ENCODE measurements at places on chromosomes 7 and 10.

GRCh38 chr10:133401500-133401899, 7.5 kb downstream of the MTG1 start:
- DNase-seq, result no peak

DNA sequence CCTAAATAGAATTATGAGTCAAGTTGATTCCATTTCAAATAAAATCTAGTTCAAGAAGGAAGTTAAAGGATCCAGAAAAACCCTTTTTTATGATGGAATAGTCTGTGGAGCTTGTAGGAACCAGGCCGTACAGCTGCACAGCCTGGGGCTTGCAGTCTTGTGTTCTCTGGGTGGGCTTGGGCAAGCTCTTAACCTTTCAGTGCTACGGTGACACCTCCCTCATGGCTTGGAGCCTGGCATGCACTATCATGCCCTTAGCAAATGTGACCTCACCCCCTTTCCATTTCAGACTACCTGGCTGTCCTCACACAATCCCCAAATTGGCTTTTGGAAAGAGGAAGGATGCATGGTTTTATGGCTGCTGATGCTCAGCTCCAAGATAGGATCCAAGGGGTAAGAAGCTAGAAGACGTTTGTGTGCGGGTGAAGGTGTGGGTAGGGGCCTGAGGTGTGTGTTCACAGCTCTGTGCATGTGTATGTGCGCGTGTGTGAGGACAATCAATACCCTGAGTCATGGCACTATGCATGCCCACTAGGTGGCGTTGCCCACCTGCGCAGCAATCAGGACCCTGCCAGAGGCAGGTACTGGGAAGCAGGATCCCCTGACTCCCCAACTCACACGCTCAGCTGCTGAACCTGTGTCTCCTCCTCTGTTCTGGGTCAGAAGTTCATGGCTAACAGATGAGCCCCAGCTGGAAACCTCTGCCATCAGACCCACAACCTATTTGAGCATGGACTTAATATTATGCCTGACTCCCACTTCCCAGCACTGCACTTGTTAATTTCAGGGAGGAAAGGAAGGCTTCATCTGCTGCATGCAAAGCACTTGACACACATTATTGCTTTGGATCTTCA, 113.4 kb downstream of the PTPN20 start:
- DNase-seq, result peak; percentile 73

GRCh38 chr10:71312811-71313789, 6.0 kb upstream of the SLC29A3 start:
- DNase-seq, result no peak

DNA sequence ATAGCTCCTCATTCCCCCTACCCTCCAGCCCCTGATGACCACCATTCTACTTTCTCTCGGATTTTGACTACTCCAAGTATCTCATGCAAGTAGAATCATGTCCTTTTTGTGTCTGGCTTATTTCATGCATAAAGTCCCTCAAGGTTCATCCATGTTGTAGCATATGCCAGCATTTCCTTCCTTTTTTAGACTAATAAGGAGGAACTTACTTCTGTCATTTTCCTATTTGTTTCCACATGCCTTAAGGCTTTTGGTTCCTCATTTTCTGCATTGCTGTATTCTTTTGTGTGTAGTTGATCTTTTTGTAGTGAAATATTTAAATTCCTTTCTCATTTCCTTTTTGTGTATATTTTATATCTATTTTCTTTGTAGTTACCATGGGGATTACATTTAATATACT, 376.9 kb downstream of the CALN1 start:
- DNase-seq, result no peak

- no peak for DNase-seq
Measured at GRCh38 chr10:100803908-100804307, 58.5 kb downstream of the PAX2 start.

GRCh38 chr7:135553346-135553745, 4.4 kb upstream of the NUP205 start:
- no peak for DNase-seq

- DNase-seq, result no peak
Measured at GRCh38 chr10:99766302-99766681, 16.1 kb upstream of the ABCC2 start.

DNA sequence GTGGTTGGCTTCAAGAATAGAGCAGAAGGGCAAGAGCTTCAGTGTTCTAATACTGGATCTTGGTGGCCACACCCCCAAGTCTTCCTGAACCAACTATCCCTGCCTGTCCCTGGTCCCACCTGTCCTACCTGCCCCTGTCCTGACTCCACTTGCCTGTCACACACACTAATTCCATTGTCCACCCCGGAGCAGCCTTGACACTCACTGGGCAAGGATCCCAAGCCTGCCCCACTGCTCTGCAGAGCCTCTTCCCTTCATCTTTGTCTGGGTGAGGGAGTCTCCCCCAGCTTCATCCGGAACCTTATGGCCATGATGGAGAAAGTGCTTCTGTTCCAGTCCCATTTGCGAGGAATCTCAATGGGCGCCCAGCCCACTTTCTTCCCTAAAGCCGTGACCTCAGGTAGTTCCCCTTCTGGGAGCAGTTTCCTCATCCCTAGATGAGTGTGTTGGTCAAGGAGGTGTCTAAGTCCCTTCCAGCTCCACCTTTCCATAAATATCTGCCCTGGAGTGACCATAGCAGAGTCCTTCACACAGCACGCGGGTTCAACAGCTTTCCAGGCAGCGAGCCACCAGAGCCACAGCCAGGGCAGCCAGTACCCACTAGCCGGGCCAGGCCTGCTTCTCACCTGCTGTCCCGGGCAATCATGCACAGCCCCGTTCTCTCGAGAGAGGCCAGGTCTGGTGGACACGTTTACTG, 61.5 kb downstream of the VIPR2 start:
- DNase-seq, result no peak

- DNase-seq, result no peak
Measured at GRCh38 chr7:133948588-133948987, 178.6 kb upstream of the LRGUK start.

GRCh38 chr7:149330914-149331567, 69.0 kb downstream of the ZNF783 start:
- no peak for DNase-seq

DNA sequence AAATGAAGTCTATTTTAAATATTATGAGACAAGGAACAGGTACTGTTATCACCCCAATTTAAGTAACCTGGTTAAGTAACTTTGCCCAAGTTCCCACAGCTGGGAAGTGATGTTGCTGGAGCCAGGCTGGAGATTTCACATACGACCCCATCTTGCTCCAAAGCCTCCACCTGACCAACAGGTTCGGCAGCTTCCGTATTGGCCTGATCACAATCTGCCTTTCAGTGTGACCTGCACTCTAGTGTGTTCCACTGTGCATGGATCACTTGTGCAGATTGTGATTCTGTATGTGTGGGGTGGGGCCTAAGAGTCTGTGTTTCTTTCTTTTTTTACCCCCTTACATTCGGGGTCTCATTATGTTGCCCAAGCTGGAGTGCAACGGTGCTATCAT, 66.1 kb downstream of the PRTFDC1 start:
- no peak for DNase-seq

- no peak for DNase-seq
Measured at GRCh38 chr7:129470411-129470810, 31.9 kb upstream of the SMKR1 start.

DNA sequence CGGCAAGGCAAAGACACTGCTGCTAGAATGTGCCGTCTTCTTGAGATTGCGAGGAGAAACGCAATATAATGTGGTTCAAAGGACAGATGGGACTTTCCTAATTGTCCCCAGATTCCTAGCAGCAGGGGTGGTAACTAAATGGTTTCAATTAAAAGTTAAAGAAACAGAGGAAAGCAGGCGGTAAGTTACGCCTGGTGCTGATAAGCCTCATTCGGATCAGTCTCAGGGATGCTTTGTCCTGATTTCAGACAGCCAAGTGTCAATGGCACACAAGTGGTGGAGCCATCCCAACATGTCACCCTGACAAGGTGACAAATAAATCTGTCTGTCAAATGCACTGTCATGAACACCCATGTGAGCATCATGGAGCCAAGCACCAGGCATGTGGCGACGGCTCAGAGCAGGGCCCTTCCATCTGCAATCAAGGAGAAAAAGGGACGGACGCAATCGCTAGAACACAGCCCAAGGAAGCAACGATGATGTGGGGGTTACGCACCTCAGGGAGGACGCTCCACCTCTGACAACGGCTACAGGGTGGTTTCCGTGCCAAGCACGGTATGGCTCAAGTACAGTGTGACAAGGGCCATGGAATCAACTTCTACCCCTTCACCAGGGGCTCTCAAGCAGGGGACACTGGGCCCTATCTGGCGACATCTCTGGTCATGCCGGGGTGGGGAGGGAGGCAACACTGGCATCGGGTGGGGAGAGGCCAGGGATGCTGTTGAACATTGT, 66.2 kb downstream of the CTBP2 start:
- no peak for DNase-seq

GRCh38 chr7:108329514-108329913, 126.7 kb downstream of the NRCAM start:
- no peak for DNase-seq

DNA sequence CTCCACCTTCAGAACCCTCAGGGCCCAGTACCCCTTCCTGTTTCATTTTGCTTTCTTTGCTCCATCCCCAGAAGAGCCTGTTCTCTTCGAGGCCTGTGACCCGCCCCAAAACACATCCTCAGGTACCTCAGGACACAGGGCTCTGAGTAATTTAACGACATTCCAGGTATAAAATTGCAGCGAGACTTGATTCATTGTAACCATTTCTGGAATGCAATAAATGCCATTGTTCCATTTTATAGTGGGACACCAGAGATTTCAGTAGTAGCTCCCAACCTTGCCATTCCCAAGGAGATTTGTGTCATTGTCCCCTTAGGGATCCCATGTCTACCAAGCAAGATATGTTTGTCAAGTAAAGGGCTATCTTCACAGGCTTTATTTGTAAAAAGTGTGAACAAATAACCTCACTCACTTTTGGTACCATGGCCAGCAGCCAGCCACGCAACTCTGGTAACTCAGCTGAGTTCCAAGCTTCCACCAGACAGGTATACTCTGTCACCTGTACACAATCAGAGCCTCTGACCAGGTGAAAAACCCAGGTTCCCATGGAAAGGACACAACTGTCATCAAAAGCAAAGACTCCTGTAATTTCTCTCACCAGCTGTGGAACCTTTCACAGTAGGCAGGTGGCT, 441.3 kb downstream of the PLXNA4 start:
- no peak for DNase-seq

- DNase-seq, result peak; percentile 60
Measured at GRCh38 chr7:24381894-24382505, 98.0 kb downstream of the NPY start.

DNA sequence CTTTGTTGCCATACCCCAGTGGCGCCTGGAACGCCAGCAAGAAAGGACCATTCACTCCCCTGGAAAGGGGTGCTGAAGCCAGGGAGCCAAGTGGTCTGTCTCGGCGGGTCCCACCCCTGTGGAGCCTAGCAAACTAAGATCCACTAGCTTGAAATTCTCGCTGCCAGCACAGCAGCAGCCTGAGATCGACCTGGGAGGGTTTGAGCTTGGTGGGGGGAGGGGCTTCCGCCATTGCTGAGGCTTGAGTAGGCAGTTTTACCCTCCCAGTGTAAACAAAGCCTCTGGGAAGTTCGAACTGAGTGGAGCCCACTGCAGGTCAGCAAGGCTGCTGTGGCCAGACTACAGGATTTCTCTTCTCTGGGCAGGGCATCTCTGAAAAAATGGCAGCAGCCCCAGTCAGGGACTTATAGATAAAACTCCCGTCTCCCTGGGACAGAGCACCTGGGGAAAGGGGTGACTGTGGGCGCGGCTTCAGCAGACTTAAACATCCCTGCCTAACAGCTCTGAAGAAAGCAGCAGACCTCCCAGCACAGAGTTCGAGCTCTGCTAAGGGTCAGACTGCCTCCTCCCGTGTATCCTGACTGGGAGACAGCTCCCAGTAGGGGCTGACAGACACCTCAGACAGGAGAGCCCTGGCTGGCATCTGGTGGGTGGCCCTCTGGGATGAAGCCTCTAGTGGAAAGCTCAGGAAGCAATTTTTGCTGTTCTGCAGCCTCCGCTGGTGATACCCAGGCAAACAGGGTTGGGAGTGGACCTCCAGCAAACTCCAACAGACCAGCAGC, 281.1 kb upstream of the SP4 start:
- DNase-seq, result no peak

DNA sequence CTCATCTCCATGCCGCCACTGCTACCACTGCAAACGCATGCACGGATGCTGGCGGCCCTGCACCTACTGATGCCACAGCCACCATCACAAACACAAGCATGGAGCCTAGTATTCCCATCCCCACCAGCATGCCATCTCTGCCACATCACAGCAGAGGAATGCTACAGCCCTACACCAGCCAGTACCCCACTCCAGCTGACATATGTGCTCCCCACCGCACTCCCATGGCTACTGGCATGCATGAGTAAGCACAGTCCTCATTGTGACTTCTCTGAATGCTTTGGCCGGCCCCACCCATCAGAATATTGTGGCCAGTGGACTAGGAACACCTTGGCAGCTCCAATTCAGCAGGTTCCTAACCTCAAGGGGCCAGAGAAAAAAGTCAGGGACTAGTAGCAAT, 705.5 kb downstream of the POM121L12 start:
- DNase-seq, result no peak

GRCh38 chr10:53765311-53765710, 992.7 kb upstream of the MBL2 start:
- DNase-seq, result no peak

GRCh38 chr7:147014286-147014955, 897.8 kb downstream of the CNTNAP2 start:
- DNase-seq, result no peak

DNA sequence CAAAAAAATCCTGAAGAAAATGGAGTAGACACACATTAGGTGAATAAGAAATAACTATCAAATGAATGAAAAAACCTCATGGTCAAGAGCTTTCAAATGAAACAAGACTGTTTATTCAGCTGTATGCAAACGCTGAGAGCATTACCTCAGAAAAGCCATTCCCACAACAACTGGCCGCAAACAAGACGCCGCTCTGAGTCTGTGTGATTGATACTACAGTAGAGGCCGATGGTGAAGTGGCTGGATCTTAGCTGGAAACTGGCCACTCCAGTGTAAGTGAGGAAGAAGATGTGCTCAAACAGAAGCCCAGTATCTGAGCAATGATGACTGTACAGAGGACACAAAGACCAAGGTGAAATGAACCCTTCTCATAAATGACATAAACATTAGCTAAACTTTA, 252.4 kb upstream of the GHITM start:
- DNase-seq, result no peak

DNA sequence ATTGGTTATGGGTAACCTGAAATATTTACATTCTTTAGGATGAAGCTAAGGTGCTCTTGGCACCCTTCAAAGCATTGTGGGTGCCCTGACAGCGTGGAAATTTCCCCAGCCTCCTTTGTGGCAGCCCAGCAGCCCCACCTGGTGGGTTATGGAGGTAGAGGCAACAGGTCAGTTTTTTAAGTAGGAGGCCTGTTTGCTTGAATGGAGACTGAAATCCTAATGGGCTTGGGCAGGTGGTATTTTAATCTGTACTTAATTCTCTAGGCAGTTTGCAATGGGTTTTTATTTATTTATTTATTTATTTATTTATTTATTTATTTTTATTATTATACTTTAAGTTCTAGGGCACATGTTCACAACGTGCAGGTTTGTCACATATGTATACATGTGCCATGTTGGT, 139.4 kb downstream of the EPC1 start:
- DNase-seq, result peak; percentile 49

Data from HEK293T (cell line).